ENCODE measurements at places on chromosomes 2 and 18. TPM values are rescaled to one million over a fixed set of nuclear protein-coding genes. Genes with fewer than 3 reads are reported as not detected.

The NOSTRIN gene
- polyA plus RNA-seq: 21.8 TPM

The TUBB8B gene
- 0.25 TPM for polyA plus RNA-seq

The IKZF2 gene
- 1.8 TPM for polyA plus RNA-seq

The ZNF892 gene
- 0.63 TPM for polyA plus RNA-seq

The SULT1C4 gene
- 47.1 TPM for polyA plus RNA-seq
